ENCODE measurements at places on chromosomes 5 and 9.

DNA sequence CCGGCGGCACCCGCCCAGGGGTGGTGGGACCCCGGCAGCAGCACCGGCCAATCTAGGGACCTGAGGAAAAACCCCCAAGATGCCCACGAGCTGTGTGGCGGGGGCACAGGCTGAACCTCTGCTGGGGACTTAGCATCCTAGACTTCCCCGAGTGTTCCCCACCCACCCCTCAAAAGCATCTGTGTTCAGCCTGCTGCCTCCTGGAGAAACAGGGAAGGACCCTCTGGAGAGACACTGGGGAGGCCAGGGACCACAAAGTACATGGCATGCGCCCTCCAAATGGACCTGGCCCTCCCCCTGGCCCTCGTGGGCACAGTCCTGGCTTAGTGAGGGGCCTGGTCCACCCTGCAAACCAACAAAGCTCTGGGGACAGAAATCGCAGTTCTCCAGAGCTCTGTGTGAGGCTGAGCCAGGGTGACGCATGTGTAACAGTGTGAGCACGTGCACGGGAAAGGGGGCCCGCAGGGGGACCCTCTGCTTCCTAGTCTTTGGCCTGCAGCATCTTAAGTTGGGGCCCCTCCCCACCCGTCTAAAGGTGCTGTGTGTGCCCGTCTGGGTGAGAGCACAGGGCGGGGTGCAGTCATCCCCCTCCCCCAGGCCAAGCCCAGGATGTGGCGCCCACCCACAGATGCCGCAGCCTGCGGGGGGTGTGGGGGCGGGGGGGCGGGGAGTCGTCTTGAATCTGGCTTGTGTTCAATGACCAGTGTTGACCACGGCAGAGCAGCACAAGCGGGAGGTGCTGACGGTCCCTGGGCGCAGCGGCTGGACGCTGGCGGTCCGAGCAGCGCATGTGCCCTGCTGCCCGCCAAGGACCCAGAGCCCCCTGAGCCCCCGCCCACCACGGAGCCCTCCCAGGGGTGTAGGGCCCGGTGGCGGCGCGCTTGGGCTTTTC lies 672 bp upstream of the KCNT1 start:
- H3K27ac ChIP-seq, result no peak overlapping the region
- no peaks in the 10 kb centered on the region for H3K4me1 ChIP-seq
- no peak overlapping the region for H3K4me3 ChIP-seq
- H3K27me3 ChIP-seq, result peaks cover 6% of the 10 kb centered on the region
- DNase-seq, result peak; percentile 7

DNA sequence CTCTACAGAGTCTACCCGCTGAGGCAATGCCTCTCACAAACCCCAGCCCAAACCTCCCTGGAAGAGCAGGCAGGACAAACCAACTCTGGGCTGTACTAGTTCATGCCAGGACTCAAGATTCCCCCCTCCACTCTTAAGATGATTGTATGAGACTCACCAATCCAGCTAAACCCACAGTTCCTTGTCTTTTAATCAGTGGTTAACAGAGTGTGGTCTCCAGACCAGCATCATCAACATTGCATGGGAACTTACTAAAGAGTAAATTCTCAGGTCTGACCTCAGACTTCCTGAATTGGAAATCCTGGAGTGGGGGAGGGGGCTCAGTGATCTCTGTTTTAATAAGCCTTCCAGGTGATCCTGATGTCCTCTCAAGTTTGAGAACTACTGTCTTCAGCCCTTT lies 240.9 kb downstream of the GAS1 start:
- H3K27ac ChIP-seq, result no peak overlapping the region
- H3K27me3 ChIP-seq, result peaks cover 16% of the 10 kb centered on the region
- no peak for DNase-seq
- H3K4me3 ChIP-seq, result no peak overlapping the region
- H3K36me3 ChIP-seq, result no peaks in the 10 kb centered on the region
- no peaks in the 10 kb centered on the region for H3K4me1 ChIP-seq

DNA sequence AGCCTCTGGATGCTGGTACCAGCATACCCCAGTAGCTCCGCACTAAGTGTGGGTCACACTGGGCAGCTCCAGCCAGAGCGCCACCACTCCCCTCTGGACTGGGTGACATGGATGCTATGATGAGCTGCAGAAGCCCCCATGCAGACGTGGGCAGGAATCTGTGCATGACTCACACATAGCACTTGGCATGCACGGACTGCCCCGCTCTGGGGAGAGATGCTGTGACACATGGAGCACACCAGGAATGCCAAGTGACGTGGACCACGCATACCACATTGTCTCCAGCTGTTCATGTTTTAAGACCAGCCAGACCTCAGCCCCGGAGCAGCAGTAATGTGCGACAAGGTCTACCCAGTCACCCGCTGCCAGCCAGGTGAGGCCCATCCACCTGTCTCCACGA lies 64.1 kb downstream of the SEMA4D start:
- peaks cover 72% of the 10 kb centered on the region for H3K4me1 ChIP-seq
- no peak for DNase-seq
- peaks cover 23% of the 10 kb centered on the region for H3K36me3 ChIP-seq
- no peak overlapping the region for H3K4me3 ChIP-seq
- H3K27me3 ChIP-seq, result no peaks in the 10 kb centered on the region

DNA sequence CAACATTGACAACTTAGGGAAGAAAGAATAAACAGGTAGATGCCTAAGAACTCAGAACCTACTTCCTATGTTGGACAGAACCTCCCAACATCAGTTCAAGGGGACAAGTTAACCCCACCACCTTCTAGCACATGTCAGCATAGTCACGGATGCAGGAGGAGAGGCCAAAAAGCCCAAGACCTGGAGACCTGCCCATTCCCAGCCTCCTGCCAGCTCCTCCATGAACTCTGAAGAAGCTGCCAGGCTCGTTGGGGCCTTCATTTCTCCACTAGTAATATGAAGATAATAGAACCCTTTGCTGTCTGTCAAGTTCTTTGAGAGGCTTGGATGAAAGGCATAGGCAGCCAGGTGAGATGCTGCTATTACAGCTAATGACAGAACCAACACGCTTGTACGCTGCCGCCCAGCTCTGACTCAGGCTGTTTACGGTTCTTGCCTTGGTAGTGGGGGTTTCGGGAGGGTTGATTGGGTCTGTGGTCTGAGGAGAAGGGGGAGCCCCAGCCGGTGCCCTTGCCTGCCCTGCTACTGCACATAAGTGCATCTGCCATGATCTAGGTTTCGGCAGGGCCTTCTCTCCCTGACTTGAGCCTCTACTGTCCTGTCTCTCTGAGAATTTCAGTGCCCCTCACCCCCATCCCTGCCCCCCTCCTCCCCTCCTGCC lies 82.2 kb downstream of the NRG2 start:
- H3K27ac ChIP-seq, result no peak overlapping the region
- peaks cover 2% of the 10 kb centered on the region for H3K27me3 ChIP-seq
- no peak for DNase-seq
- H3K36me3 ChIP-seq, result no peaks in the 10 kb centered on the region
- H3K4me3 ChIP-seq, result no peak overlapping the region

GRCh38 chr5:157222506-157223230 lies 42.0 kb downstream of the ITK start:
- peaks cover 51% of the 10 kb centered on the region for H3K4me1 ChIP-seq
- DNase-seq, result peak; percentile 37

- H3K27ac ChIP-seq, result no peak overlapping the region
- peaks cover 41% of the 10 kb centered on the region for H3K27me3 ChIP-seq
- H3K4me3 ChIP-seq, result no peak overlapping the region
- peaks cover 4% of the 10 kb centered on the region for H3K4me1 ChIP-seq
Measured at GRCh38 chr9:71446106-71446472, 322.2 kb downstream of the CEMIP2 start.

- no peaks in the 10 kb centered on the region for H3K36me3 ChIP-seq
- peaks cover 17% of the 10 kb centered on the region for H3K27me3 ChIP-seq
- no peak overlapping the region for H3K4me3 ChIP-seq
Measured at GRCh38 chr5:103397739-103398581, 139.4 kb downstream of the MACIR start.

DNA sequence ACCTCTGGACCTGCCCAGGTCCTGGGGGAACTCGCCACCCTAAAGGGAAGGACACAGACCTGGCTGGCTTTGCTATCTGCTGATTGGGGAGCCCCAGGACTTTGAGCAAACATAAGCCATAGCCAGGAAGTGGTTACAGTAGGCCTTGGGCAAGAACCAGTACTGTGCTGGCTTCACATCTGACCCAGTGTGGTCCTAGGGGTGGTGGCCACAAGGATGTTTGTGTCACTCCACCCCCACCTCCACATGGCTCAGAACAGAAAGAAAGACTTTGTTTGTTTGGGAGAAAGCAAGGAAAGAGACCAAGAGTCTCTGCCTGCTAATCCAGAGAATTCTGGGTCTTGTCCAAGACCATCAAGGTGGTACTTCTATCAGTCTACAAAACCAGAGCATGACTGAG lies 334.2 kb downstream of the SPOCK1 start:
- no peak overlapping the region for H3K4me3 ChIP-seq
- no peaks in the 10 kb centered on the region for H3K36me3 ChIP-seq
- H3K27ac ChIP-seq, result no peak overlapping the region
- no peaks in the 10 kb centered on the region for H3K4me1 ChIP-seq
- no peak for DNase-seq

DNA sequence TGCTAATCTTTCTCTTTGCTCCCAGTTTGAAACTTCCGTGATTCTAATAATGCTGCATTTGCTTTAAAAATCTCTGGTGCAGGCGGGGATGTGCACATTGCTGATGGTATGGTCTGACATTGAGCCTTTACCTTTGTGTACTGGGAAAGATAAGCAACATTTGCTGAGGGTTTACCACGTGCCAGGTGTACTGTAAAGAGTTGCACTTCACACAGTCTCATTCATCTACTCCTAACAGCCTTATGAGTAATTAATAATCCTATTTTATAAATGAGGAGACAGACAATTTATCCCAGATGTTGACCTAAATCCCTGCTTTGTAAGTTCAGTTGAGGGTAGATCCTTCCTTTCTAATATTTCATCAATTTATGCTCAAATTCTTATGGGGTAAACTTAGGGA lies 726 bp upstream of the ADGRV1 start:
- peaks cover 75% of the 10 kb centered on the region for H3K27me3 ChIP-seq
- no peaks in the 10 kb centered on the region for H3K36me3 ChIP-seq
- DNase-seq, result no peak
- peaks cover 9% of the 10 kb centered on the region for H3K4me1 ChIP-seq
- H3K27ac ChIP-seq, result no peak overlapping the region
- peak overlapping the region; percentile 62 for H3K4me3 ChIP-seq

- H3K4me3 ChIP-seq, result no peak overlapping the region
- H3K27ac ChIP-seq, result no peak overlapping the region
- peaks cover 6% of the 10 kb centered on the region for H3K36me3 ChIP-seq
- DNase-seq, result no peak
- no peaks in the 10 kb centered on the region for H3K4me1 ChIP-seq
- no peaks in the 10 kb centered on the region for H3K27me3 ChIP-seq
Measured at GRCh38 chr9:3578786-3579185, 53.0 kb upstream of the RFX3 start.

GRCh38 chr9:4174546-4175175 lies 125.2 kb downstream of the GLIS3 start:
- DNase-seq, result no peak
- no peak overlapping the region for H3K4me3 ChIP-seq
- H3K27me3 ChIP-seq, result no peaks in the 10 kb centered on the region
- no peaks in the 10 kb centered on the region for H3K4me1 ChIP-seq

GRCh38 chr9:95366731-95367325 lies 49.3 kb upstream of the FANCC start:
- no peak overlapping the region for H3K27ac ChIP-seq
- DNase-seq, result no peak
- H3K27me3 ChIP-seq, result peaks cover 55% of the 10 kb centered on the region
- H3K36me3 ChIP-seq, result no peaks in the 10 kb centered on the region

DNA sequence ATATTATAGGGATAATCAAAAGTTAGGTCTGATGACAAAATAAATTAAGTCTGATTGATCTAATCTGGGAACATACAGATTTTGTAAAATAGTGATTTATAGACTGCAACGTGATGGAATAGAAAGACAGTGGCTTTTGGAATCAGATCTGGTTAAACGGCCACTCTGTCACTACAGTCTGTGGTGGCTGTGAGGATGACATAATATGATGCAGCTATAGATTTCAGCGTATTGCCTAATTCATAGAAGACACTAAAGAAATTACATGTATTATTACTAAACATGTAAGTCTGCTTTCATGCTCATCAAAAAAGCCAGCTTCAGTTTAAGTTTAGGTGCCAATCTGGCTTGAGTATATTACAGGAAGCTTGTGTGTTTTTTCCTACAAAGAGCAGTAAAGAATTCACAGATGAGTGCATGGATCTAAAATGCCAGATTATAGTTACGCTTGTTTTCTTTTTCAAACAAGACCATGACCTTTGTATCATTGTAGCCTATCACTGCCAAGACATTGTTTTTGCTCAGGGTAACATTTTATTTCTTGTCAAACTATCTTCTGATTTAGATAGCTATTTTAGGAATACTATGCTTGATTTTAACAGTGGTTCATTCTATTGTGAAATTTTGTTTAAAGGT lies 25.7 kb downstream of the CPEB4 start:
- peaks cover 23% of the 10 kb centered on the region for H3K36me3 ChIP-seq
- no peak overlapping the region for H3K27ac ChIP-seq
- DNase-seq, result no peak
- no peak overlapping the region for H3K4me3 ChIP-seq
- H3K4me1 ChIP-seq, result peaks cover 3% of the 10 kb centered on the region
- H3K27me3 ChIP-seq, result no peaks in the 10 kb centered on the region

- DNase-seq, result no peak
- peaks cover 62% of the 10 kb centered on the region for H3K36me3 ChIP-seq
- H3K27ac ChIP-seq, result peak overlapping the region; percentile 41
- no peaks in the 10 kb centered on the region for H3K27me3 ChIP-seq
Measured at GRCh38 chr9:125360601-125361000, 99.0 kb downstream of the GAPVD1 start.

- peaks cover 3% of the 10 kb centered on the region for H3K36me3 ChIP-seq
- no peaks in the 10 kb centered on the region for H3K27me3 ChIP-seq
- H3K4me3 ChIP-seq, result peak overlapping the region; percentile 47
- no peak for DNase-seq
- H3K4me1 ChIP-seq, result peaks cover 17% of the 10 kb centered on the region
Measured at GRCh38 chr9:77827104-77827784, 179.1 kb upstream of the GNA14 start.

- no peak for DNase-seq
- H3K27ac ChIP-seq, result no peak overlapping the region
- no peak overlapping the region for H3K4me3 ChIP-seq
- H3K27me3 ChIP-seq, result no peaks in the 10 kb centered on the region
- H3K4me1 ChIP-seq, result peaks cover 2% of the 10 kb centered on the region
Measured at GRCh38 chr9:132622159-132622558, 39.8 kb downstream of the BARHL1 start.

DNA sequence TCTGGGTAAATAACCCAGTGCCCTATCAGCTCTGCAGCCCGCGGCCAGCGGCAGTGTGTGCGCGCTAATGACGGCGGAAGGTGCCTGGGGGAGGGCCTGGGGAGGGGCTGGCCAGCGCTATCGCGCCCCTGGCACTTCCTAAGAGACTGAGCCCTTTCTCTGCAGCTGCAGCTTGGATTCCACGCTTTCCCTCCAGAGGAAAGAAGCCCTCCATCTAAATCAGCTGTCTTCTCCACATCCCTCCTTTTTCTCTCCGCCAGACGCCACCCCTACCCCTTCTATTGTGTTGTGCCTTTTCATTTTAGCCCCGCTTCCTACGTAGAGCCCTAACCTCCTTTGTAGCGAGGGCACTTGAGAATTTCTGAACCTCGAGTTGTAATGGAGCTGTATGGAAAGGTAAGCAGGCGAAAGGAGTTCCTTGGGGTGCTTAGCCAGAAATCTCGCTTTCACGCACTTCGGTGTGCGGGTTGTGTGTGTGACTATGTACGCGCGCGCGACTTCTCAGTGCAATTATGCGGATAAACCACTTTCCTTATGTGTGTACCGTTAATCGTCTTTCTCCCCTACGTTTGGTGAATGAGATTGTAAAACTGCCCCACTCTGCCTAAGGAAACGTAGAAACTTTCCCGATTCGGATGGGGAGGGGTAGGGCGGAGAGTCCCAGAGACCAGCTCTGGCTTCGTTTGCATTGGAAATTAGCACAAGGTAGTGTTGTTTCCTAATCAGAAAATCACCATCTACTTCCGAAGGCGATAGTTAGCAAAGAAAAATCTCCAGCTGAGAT lies 664 bp upstream of the RAB3C start:
- no peak for DNase-seq
- peaks cover 5% of the 10 kb centered on the region for H3K36me3 ChIP-seq
- H3K4me1 ChIP-seq, result no peaks in the 10 kb centered on the region
- H3K27ac ChIP-seq, result no peak overlapping the region

Data from effector memory CD8-positive, alpha-beta T cell (primary cell).